Smooth muscle cell of bladder (primary cell): ENCODE measurements at places on chromosomes 13 and 19. TPM values are rescaled to one million over a fixed set of nuclear protein-coding genes. Genes with fewer than 3 reads are reported as not detected.

The APOE gene
- 7.7 and 18.3 TPM in 2 replicates for total RNA-seq

The ZNF729 gene
- not detected in 2 replicates for total RNA-seq

The CGB1 gene
- total RNA-seq = not detected in 2 replicates

The ADAT3 gene
- total RNA-seq = 1.00 and 1.4 TPM in 2 replicates

The C13orf42 gene
- not detected in 2 replicates for total RNA-seq

The SHISA7 gene
- not detected in 2 replicates for total RNA-seq

The ZNF541 gene
- 0.28 TPM in 2 replicates for total RNA-seq

The RCBTB1 gene
- 19.2 and 19.9 TPM in 2 replicates for total RNA-seq

The ZNF208 gene
- 0.85 and 2.0 TPM in 2 replicates for total RNA-seq
